CD4-positive, alpha-beta T cell treated with Interferon alpha-2 for 1 hour (primary cell): ENCODE measurements at places on chromosomes 1 and 21.

GRCh38 chr1:157132616-157133167, 5.5 kb downstream of the ETV3 start:
- no peak for DNase-seq

- DNase-seq, result no peak
These were observed 7.6 kb downstream of the GNB1 start for GRCh38 chr1:1883092-1883873.

DNA sequence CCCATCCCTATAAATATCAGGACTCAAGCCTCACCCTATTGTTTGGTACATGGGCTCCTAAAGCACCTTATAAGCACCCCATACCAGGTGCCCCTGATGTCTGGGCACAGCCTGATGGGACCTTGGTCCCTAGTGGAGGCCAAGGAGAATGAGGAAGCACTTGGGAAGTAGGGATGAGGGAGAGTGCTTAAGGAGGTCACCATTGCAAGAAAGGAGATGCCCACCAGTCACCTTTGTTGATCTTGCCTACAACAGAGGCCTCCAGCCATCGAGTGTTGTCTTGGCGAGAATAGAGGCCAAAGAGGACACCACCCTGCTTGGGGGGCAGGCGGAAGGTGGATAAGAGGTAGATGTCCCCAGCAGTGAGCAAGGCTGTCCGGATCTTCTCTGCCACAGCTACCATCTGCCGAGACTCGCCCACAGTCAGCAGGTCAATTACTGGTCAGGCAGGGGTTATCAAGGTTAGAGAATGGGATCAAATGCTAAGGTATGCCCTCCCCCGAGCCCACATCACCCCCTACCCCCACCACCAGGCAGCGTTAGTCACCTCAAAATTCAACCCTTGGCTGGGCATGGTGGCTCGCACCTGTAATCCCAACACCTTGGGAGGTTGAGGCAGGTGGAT, 1.6 kb downstream of the THBS3 start:
- DNase-seq, result no peak

- no peak for DNase-seq
These were observed 31.2 kb downstream of the C1orf141 start for GRCh38 chr1:67103548-67103947.

GRCh38 chr1:37423810-37424209, 50.6 kb upstream of the ZC3H12A start:
- DNase-seq, result no peak

DNA sequence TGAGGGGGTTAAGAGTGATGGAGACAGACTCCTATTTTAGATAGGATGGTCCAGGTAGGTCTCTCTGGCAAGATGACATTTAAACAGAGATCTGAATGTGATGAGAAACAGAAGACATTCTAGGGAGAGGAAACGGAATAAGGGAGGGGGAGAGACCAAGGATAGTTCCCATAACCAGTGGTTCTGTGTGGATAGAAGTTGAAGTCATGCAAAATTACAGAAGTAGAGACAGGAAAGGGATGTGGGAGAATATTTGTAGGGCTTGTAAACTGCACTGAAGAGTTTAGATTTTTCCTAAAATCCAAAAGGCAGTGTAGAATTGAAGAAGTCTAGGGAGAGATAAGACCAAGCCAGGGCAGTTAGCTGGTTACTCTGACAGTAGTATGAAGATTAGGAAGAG, 200.6 kb downstream of the GRIK1 start:
- DNase-seq, result no peak

GRCh38 chr1:71774705-71775104, 507.6 kb downstream of the NEGR1 start:
- DNase-seq, result no peak

- DNase-seq, result no peak
These were observed 120.8 kb upstream of the ADGRL2 start for GRCh38 chr1:81679942-81680341.

GRCh38 chr21:34313116-34313515, 50.7 kb upstream of the KCNE2 start:
- no peak for DNase-seq

GRCh38 chr21:41769933-41770332, 3.1 kb upstream of the RIPK4 start:
- DNase-seq, result no peak

- no peak for DNase-seq
These were observed 24.0 kb upstream of the SLC2A1 start for GRCh38 chr1:42982641-42983040.

DNA sequence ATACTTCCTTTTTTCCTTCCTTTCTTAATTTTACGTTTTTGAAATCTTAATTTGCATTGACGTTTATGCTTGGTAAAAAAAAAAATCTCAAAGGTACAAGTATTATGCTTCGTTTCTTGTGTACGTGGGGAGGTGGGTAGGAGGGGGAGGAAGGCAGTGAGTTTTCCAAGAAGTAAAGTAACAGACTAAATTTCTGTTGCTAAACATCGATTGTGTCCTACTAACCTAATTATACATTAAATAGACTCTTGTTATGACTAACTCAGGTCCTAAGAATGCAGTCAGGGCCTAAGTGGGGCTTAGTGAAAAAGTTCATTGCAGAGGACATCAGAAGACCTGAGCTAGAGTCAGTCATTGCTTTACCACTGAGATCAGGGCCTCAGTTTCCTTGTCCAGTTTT, 17.5 kb downstream of the NEK7 start:
- DNase-seq, result peak; percentile 36

GRCh38 chr1:36965275-36966159, 68.8 kb downstream of the GRIK3 start:
- DNase-seq, result no peak

- no peak for DNase-seq
These were observed 17.4 kb upstream of the SLC30A10 start for GRCh38 chr1:219945795-219946194.

- DNase-seq, result no peak
These were observed 29.9 kb downstream of the MPZL1 start for GRCh38 chr1:167751676-167752075.
